Psoas muscle (tissue), 8 donors: ENCODE measurements at places on chromosomes 13 and 19.

- no peak for DNase-seq
Observed at GRCh38 chr13:94031609-94032008, 447.9 kb downstream of the DCT start.

GRCh38 chr19:290372-291005 is 714 bp downstream of the PLPP2 start:
- peak; percentile 45 for DNase-seq

DNA sequence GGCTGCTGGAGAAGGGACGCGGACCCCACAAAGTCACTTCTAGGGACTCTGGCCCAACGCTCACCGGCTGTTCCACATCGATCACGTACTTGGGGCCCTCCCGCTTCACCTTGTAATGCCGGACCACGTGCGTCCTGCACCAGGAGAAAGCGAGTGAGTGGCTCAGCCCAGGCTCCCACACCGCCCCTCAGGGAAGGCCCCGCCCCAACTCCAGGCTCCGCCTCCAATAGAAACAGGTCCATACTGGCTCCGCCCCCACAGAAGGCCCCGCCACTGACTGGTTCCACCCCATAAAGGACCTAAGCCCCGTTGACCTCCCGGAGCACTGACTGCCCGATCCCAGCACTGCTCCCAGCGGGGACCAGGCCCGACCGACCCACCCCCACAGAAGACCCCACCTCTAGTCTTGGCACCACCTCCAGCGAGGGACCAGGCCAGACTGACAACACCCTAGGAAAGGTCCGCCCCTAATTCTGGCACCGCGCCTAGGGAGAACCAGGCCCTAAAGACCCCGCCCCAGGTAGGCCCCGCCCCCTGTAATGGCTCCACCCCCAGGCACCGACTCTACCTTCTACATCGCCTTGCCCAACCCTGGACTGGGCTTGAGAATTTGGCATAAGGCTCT is 11.3 kb downstream of the STAP2 start:
- peak; percentile 90 for DNase-seq

GRCh38 chr19:45076029-45076850 is at the start of gene ZNF296:
Gene ZNF296 (minus strand): TSS chr19:45076478. CDS start chr19:45076373, 105 bp downstream.
- peak; percentile 88 for DNase-seq

- peak; percentile 62 for DNase-seq
Observed at GRCh38 chr19:37007587-37008220, 70.5 kb upstream of the ZNF420 start.

DNA sequence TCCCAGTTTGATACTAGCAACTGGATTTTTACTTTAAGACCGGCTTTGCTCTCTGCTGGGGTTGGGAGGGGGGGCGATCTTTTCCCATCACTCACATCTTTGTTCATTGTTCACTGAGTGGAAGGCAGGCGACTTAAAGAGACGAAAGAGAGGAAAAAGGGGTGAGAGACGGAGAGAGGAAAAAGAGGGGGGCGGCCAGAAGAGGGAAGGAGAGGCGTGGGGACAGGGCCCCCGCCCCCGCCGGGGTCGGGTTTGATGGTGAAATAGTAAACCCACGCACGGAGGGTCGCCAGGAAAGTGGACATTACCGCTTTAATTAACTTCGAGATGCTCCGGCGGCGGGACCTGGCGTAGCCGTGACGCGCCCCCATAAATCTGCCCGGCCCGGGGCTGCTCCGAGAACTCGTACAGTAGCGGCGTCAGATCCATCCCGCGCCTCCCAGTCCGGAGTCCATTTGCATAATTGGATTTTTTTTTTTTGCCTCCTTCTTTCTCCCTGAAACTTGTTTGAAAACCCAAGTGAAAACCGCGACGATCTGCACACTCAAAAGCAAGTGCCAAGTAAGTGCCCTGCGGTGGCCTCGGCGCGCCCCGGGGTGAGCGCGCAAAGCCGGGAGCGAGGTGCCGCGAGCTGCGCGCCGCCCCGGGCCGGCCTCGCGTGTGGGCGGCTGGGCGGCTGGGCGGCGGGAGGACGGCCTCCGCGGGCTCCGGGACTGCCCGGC is 143.9 kb upstream of the ZNF536 start:
- no peak for DNase-seq

- DNase-seq, result no peak
Observed at GRCh38 chr13:63041640-63042414, 1626.2 kb upstream of the PCDH20 start.

GRCh38 chr13:53007872-53008271 is 20.7 kb upstream of the OLFM4 start:
- DNase-seq, result no peak

DNA sequence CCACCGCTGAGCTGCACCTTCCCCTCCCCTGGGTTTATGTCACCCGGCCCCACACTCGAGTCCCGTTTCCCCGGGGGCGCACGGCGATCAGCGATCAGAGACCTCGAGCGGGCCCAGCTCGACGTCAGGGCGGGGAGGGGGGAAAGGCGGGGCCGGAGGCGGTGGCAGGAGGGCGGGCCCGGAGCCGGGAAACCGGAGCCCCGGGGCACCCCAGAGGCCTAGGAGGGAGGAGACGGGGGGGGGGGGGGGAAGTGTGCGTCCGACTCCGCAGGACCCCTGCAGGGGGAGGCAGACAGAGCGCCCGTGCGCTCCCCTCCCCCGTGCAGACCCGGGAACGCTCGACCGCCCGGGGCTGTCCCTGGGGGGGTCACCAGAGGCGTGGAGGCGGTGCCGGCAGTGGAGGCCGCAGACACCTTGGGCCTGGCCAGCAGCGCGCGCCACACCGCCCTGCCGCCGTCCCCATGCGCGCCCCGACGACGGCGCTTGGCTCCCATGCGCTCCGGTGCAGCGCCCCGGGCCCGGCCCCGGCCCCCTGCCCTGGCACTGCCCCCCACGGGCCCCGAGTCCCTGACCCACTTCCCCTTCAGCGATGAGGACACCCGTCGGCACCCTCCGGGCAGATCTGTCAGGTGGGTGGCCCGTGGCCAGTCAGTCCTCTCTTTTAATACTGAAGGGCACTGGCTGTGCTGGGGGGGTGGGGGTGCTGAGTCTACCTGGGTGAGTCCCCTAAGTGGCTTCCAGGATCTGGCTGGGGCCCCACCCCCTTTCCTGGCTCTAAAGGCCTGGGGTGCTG is 11.8 kb downstream of the PDE4A start:
- peak; percentile 78 for DNase-seq

DNA sequence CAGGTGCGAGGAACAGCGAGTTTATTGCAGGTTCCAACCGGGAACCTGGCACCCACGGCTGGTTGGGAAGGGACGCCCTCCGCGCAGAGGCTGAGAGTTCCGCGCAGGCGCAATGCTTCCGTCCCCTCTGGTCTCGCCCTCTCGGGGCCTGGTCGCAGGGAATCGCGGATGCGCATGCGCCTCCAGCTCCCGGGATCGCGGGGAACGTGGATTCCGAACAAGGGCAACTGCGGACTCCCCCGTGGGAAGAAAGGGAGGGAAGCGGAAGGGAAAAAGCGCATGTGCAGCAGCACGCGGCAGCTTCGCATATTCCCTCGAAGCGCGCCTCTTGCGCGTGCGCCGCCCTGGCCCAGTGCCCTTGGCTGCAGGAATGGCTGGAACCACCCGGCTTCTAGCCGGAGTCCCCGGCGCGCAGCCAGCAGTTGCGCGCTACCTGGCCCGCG is 1.1 kb downstream of the TSSK6 start:
- peak; percentile 85 for DNase-seq

GRCh38 chr13:71254384-71254783 is 612.6 kb downstream of the DACH1 start:
- no peak for DNase-seq
